ENCODE measurements at places on chromosomes 2 and 18. TPM values are rescaled to one million over a fixed set of nuclear protein-coding genes. Genes with fewer than 3 reads are reported as not detected.

The KLHL29 gene
- polyA plus RNA-seq, result 10.8 TPM

The CD207 gene
- polyA plus RNA-seq, result 0.39 TPM

The CAPN14 gene
- not detected for polyA plus RNA-seq

The WDSUB1 gene
- 12.9 TPM for polyA plus RNA-seq

The RGPD4 gene
- polyA plus RNA-seq, result not detected

The MC2R gene
- not detected for polyA plus RNA-seq

The ANTXR1 gene
- polyA plus RNA-seq, result 27.7 TPM

The C2orf78 gene
- not detected for polyA plus RNA-seq

The ANKRD62 gene
- not detected for polyA plus RNA-seq

The FBXO41 gene
- polyA plus RNA-seq, result 19.7 TPM

The HNRNPA3 gene
- polyA plus RNA-seq, result 295 TPM

The CDKL4 gene
- not detected for polyA plus RNA-seq

The FEV gene
- polyA plus RNA-seq, result 5.9 TPM

The UCN gene
- 0.93 TPM for polyA plus RNA-seq

All from brain (organoid and tissue), 16 donors.